ENCODE measurements at places on chromosomes 1 and 21.

DNA sequence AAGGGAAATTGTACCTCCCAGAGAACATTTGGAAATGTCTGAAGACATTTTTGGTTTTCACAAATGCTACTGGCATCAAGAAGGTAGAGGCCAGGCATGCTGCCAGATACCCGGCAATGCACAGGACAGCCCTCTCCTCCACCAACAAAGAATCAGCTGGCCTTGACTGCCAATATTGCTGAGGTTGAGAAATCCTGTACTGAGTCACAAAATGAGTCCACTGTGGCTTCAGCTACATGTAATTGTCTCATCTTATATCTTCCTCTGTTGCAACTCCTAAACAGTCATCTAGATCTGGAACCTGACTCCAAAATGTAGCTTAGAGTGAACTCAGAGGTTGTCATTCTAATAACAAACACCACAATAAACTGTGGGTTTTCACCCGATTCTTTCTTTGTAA lies 327.5 kb upstream of the POGK start:
- DNase-seq = no peak

DNA sequence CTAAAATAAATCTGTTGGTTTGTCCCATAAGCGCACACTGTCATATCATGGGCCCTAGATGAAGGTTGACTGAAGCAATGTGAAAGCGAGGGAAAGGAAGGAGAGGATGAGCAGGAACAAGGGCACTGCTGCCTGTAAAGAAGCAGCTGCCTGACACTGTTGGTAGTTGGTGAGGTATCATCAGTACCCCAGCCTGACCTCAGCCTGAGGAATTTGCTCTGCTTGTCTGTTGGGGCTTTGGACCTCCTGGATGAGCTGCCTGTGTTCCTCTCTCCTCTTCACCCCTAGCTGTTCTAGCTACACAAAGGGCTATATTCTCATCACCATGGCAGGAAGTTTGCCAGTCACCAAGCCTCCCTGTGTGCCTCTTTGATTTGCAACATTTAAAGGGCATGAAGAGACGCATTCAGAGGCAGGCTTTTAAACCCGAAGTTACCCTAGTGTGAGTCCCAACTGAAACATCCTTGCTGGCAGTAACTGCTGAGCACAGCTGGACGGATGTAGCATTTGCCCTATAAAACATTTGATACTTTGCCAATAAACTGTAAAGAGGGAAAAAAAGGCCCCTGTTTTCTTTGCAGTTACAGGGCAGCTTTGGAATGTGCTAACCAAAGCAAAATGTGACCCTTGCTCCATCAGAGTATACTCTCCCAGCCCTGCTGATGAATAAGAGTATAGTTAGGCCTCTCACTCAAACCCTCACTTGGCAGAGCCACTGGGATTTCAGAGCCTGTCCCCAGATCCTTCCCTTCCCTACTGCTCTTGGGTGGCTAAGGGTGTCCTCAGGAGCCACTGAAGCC lies 22.2 kb upstream of the SPATA6 start:
- DNase-seq = no peak

GRCh38 chr1:35408925-35409324 lies 140.4 kb downstream of the ZMYM4 start:
- no peak for DNase-seq

DNA sequence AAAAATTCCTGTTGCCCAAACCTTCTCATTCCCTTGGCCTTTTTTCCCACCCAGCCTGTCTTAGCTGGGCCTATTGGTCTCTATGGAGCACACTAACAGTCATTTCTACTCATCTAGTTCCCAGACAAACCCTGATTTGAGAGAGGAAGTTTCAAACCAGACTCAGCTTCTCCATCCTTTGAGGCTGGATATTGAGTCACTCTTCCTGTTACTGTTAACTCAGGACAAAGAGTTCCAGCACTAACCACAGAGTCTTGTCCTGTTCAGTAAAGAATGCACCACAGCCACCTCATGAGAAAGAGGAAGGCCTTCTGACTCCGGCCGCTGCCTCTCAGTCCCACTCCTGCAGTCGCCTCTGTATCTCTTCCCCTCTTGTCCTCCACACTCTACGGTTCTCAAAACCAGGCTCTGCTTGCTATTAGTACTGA lies 137.8 kb downstream of the PTPRC start:
- no peak for DNase-seq

- DNase-seq = no peak
These were observed 804.4 kb downstream of the BRINP3 start for GRCh38 chr1:189673217-189673616.

- no peak for DNase-seq
These were observed 1786.6 kb downstream of the PLA2G4A start for GRCh38 chr1:188615321-188615720.

DNA sequence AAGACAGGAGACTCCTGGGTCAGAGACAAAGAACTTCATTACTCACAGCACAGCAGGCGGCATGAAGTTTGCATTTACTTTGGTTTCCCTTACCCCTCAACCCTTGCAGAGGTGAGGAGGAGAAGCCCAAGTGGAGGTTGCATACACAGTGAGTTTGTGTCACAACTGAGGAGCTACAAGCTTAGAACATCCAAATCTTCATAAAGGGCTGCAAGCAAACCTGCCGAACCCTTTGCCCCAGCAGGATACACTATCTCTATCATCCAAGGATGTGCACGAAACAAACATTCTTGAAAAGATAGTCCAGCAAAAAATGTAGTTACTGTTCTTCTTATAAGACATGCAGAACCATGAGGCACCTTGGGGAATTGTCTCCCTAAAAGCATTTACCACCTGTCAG lies 493.5 kb downstream of the SETD4 start:
- DNase-seq = no peak

GRCh38 chr1:226580625-226581270 lies 32.2 kb downstream of the STUM start:
- no peak for DNase-seq

GRCh38 chr1:216723274-216723780 lies at the start of gene ESRRG:
Gene ESRRG, minus strand, starts transcription at chr1:216723429. Its CDS starts 130 bp downstream, at chr1:216723299.
- no peak for DNase-seq

GRCh38 chr1:26858160-26858559 lies 4.8 kb upstream of the SFN start:
- DNase-seq = no peak
